ENCODE measurements at places on chromosomes 11 and 22. TPM values are rescaled to one million over a fixed set of nuclear protein-coding genes. Genes with fewer than 3 reads are reported as not detected.

The TBX10 gene
- 0.37 TPM for total RNA-seq

The MS4A12 gene
- total RNA-seq = not detected

DNA sequence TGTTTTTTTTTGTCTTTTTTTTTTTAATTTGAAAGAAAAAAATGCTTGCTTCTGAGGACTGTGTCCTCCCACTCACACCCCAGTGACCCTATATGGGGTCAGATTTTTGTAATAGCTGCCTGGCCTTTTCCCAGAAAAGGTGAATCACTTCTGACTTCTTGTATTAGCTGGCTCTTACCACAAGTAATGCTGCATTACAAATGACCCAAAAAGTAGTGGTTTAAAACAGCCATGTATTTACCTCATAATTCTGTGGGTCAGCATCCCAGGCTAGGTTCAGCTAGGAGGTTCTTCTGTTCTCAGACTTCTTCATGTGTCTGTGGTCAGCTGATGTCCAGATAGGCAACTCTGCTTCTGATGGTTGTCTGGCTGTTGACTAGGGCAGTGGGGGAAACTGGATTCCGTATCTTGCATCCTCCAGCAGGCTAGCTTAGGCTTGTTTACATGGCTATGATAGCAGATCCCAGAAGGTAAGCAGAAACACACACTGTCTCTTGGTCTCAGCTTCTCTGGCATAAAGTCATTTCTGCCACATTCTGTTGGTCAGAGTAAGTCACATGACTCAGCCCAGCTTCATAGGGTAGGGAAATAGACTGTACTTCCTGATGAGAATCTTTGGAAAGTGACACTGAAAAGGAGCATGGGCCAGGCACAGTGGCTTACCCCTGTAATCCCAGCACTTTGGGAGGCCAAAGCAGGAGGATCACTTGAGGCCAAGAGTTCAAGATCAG is 19.5 kb downstream of the LHFPL7 start:
- DNase-seq = no peak

DNA sequence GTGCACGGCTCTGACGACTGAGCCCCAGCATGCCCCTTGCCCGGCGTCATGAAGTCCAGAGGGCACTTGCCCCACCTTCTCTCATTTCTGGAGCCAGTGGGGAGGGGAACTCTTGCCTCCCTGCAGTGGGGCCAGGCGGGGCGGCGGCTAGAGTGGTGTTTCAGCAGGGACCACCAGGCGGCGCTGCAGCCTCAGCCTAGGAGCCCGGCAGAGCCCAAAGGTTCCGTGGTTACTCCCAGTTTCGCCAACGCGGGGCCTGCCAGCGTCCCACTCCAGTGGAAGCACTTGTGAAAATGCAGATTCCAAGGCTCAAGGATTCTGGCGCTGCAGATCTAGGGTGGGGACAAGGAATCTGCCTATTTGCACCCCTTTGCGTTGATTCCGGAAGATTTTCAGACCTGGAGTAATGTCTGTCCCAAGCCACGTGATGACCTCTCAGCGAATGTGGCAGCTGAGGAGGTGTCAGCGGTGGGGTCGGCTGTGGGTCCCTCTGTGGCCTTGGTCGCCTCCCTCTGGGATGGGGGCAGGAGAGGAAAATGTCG is 55.7 kb downstream of the CD82 start:
- DNase-seq = peak; percentile 87

GRCh38 chr11:2797121-2797711 is 88.4 kb downstream of the CDKN1C start:
- no peak for DNase-seq

GRCh38 chr11:45894555-45895247 is 9.2 kb downstream of the MAPK8IP1 start:
- no peak for DNase-seq

The FJX1 gene
- total RNA-seq = 1.2 TPM

GRCh38 chr11:72935700-72936099 is 121.5 kb downstream of the ATG16L2 start:
- no peak for DNase-seq

DNA sequence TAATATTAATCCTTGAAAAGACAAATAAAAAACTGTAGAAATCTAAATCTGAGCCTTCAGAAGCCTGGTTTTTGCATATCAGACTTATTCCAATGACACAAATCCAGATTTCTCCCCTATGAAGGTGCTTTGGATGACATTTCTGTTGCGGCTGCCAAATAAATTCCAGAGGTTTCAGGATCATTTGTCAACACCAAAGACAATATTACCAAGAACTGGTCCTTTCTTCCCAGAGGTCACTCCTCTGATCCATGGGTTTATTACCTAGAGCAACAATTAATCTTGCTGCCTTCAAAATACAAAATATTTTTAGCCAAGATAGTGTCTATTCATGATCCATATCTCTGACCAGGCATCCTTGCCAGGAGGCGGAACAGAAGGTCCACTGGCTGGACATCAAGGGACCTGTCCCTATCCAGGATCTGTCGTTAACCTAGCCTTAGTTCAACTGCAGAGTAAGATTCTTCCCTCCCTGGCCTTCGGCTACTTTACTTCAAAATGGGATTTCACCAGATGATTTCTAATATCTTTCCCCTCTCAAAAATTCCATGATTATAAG is 4.9 kb downstream of the CADM1 start:
- DNase-seq = no peak

- DNase-seq = peak; percentile 64
Measured at GRCh38 chr22:48492366-48493320, 1335.0 kb downstream of the BRD1 start.

- DNase-seq = no peak
Measured at GRCh38 chr22:46794491-46794890, 32.0 kb downstream of the TBC1D22A start.

GRCh38 chr11:91308069-91308468 is 916.5 kb upstream of the FAT3 start:
- no peak for DNase-seq

DNA sequence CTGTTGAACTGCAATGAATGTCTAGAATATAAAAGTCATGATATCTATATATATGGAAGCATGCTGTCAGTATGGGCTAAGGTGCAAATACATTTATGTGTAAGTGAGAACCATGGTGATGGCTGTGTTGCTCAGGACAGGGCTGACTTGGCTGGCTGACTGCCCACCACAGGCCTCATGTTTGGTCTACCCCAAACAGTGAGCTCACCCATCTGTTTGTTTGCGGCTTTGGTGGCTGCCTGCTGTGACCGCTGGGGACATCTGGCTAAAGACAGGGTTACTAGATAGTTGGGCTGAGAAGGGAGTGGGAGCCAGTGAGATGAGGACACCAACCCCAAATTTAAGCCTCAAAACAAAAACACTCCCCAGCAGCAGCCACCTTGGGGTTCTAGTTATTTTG is 6.3 kb downstream of the CD44 start:
- no peak for DNase-seq

DNA sequence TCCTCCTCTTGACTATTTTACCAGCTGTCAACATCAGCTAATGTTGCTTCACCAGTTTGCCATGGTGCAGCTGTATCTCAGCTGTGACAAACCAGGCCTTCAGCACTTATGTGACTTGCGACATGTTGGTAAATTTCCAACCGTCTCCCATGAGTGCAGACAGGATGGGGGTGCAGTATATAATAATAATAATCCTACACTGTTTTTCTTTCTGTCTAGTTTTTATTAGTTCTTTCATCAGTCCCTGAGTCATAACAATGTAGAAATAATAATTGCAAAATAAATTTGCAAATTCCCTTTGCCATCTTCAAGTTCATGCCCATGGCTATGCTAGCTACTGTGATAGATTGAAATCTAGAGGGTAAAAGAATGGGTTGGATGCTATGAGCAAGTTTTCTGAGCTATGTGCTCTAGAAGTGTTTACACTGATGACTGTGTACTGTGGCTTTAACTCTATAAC is 4.9 kb downstream of the MMP13 start:
- DNase-seq = no peak

The MMP27 gene
- not detected for total RNA-seq

GRCh38 chr22:24240381-24240780 is 4.5 kb downstream of the GGT5 start:
- DNase-seq = no peak

GRCh38 chr11:14259186-14259784 is 99.7 kb downstream of the RRAS2 start:
- no peak for DNase-seq

The TRIM49 gene
- not detected for total RNA-seq

DNA sequence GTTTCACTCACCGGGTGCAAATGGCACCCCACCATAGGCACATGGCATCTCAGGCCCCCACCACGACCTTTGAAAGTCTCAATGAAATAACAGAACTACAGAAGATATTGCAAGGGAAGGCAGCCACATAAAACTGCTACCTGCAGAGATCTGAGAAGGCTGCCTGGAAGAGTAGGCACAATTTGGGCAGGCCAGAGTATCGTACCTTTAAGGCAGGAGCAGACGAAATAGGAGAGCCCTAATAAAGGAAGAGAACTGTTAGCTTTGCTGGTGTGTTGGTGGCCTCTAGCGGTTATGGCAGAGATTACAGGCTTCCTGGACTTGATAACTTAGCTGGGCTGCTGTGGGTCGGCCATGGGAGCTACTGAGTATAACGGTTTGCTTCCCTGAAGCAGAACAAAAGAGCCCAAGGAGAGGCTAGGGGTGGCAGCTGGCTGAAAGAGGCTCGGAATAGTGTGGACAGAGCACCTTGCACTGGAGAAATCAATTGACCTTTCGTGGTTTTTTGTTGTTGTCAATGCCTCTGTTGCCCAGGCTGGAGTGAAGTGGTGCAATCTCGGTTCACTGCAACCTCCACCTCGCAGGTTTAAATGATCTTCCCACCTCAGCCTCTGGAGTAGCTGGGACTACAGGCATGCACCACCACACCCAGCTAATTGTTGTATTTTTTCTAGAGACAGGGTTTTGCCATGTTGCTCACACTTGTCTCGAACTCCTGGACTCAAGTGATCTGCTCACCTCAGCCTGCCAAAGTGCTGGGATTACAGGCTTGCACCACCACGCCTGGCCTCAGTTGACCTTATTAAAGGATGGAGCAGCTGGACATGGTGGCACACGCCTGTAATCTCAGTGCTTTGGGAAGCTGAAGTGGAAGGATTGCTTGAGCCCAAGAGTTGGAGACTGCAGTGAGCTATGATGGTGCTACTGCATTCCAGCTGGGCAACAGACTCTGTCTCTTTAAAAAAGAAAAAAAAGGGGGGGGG is 4.8 kb downstream of the SDF2L1 start:
- peak; percentile 67 for DNase-seq

The RAB38 gene
- total RNA-seq = 0.94 TPM

GRCh38 chr11:6563667-6564066 is 39.7 kb downstream of the RRP8 start:
- no peak for DNase-seq

DNA sequence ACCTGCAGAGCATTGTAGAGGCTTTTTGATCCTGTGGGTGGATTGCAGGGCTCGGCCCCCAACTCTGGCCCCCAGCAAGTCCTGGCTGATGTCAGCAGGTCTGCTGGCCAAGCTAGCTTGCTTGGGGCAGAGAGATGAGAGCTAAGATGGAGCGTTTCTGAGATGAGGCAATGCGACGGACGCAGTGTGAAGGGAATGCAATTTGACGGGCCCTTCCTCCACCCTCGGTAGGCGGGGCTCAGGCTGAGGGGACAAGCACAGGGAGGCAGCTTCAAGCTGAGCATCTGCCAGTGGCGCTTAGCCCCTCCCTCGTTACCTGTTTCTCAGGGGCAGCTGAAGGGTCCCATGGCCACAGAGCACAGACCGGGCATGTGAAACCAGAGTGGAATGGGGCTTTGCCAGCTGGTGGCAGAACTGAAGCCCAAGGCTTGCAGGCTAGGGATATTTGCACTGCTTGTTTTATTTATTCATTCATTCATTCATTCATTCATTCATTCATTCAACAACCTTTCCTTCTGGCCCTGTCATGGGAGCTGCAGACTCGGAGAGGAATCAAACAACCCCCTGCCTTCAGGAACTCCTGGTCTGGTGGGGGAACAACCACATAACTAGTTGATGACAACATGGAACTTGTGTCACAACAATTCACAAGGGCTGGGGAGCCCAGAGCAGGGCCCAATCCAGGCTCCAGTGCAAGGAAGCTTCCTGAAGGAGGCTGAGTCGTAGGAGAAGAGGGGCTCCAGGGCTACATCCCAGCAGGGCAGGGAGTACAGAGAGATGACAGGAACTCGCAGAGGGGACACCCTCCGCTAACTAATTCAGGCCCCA is 66.8 kb downstream of the THAP12 start:
- DNase-seq = no peak
